ENCODE measurements at places on chromosomes 5 and 9.
A peak's percentile ranks its signal among the peaks of the same experiment; 100 is the strongest.

DNA sequence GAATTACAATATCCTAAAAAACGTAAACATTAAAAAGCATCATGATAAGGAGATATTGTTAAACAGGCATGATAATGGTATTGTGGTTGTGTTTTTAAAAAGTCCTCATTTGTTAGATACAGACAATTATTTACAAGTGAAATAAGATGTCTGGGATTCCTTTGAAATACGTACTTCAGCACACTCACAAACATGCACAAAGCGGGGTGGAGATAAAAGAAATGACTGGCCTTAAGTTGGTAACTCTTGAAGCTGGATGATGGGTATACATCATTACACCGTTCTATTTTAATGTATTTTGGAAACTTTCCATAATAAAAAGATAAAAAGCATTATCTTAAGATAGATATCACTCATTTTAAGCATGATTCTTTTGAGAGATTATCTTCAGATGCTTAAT lies 1.0 kb downstream of the FAM200C start:
- no peak for DNase-seq

GRCh38 chr9:117681888-117682287 lies 22.3 kb upstream of the TLR4 start:
- no peak for DNase-seq

DNA sequence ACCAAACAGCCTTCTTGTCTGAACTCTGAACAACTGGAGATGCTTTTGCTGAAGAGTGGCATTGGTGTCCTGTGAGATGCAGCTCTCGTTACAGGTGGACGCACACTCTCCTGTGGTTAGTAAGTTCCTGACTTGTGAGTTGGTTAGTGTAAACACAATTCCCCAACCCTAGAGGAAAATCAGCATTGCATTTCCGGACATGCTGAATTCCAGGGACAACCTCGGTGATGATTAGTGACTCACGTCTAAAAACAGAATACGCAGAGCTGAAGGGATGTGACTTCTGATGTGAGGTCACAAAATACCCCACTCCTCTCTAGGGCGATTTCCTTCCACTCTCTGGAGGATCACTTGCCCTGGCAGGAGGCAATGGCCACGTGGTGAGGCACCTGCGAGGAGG lies 5.0 kb downstream of the OR2V2 start:
- DNase-seq: no peak

DNA sequence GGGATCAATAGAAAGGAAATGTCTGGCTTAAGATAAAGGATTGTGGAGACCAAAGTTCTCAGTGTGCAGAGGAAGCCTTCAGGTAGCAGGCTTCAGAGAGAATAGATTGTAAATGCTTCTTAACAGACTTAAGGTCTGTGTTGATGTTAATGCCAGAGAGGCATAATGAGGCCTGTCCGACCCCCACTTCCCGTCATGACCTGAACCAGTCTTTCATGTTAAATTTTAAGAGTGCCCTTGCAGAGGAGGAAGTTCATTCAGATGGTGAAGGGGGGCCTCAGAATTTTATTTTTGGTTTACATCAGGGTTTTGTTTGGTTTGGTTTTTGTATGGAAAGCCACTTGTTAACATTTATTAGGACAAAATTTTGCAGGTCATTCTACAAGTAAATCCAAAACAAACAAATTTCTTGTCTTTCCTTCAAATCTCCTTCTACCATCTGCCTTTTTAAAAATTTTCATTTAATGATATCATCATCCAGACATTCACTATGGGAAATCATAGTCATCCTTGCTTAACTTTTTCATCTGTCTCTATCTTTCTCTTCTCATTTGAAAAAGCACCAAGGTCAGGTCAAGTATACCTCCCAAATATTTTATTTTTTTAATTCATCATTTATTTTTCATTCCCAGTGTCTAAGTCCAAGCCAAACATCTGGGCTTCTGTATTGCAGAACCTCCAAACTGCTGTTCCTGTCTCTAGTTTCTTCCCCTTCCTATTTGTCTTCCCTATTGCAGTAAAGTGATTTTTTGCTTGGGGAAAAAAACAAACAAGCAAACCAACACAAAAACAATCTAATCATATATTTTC lies 6.9 kb upstream of the ABCA1 start:
- no peak for DNase-seq

GRCh38 chr5:156378159-156378558 lies 51.2 kb downstream of the SGCD start:
- no peak for DNase-seq

- no peak for DNase-seq
Observed at GRCh38 chr9:16720386-16720785, 150.1 kb downstream of the BNC2 start.

- DNase-seq: peak; percentile 60
Observed at GRCh38 chr9:14306672-14307660, 7.0 kb downstream of the NFIB start.

DNA sequence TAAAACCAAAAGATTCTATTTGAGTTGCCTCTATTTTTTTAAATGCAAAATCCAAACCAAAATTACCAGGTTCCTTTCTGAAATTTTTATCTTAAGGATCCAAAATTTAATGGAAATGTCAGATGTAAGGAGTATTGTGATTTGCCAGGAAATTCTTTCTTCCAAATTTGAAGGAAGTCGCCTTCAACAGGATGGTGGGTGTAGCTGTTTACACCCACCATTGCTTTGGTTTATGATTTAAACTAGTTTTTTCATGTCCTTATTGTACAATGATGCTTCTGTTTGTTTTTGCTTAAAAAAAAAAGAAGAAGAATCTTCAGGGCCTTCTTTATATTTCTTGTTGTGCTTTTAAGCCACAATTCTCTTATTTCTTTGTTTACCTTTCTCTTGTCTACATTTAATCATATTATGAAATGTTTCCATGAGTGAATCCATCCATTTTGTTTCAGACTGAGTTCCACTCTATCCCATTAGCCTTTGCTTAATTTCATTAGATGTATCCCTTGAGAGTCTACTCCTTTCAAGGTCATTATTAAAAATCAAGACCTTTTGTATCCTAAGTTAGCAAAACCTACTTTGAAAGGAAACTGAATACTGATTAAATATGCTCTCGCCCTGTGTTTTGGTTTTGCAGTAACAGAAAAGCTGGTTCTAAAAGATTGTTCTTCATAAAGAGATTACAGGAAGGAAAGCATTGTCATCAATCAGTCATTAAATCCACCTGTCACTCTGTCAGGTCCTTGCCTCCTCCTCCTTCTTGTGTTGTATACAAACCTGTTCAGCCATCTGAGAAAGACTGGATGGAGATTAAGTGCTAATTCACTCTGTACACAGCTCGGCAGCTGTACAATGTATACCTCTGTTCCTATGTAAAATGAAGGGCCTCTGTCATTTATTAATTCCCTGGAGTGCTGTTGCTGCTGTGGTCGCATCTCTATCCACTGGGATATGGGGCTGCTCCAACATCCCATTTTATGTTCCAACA lies 45.5 kb upstream of the SLC2A8 start:
- DNase-seq: no peak

DNA sequence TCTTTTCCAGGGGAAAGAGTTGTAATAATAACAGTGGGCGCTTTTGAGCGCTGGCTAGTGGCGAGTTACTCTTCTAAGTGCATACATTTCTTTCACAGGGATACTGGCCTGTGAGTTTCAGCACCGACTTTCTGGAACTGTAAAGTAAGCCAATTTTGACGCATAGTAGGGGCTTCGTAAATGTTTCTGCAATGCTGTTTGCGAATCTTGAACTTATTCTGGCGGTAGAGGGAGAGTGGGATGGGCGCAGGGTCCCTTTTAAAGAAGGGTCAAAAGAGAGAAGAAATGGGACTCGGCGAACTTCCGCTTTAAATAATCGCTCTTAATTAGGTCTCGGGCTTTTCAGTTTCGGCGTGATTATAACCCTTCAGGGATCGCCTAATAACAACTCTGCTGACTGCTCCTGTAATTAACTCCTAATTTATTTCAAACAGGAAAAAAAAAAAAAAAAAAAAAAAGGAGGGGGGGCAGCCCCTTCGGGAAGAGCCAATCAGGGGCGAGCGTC lies 351 bp upstream of the MSX2 start:
- DNase-seq: no peak

- no peak for DNase-seq
Observed at GRCh38 chr5:140677947-140678346, 4.6 kb upstream of the DND1 start.

- DNase-seq: no peak
Observed at GRCh38 chr5:178328826-178329730, 96.5 kb upstream of the PHYKPL start.

GRCh38 chr9:117719161-117719920 lies 15.1 kb downstream of the TLR4 start:
- DNase-seq: no peak

- DNase-seq: no peak
Observed at GRCh38 chr5:32578764-32579163, 6.6 kb upstream of the SUB1 start.

DNA sequence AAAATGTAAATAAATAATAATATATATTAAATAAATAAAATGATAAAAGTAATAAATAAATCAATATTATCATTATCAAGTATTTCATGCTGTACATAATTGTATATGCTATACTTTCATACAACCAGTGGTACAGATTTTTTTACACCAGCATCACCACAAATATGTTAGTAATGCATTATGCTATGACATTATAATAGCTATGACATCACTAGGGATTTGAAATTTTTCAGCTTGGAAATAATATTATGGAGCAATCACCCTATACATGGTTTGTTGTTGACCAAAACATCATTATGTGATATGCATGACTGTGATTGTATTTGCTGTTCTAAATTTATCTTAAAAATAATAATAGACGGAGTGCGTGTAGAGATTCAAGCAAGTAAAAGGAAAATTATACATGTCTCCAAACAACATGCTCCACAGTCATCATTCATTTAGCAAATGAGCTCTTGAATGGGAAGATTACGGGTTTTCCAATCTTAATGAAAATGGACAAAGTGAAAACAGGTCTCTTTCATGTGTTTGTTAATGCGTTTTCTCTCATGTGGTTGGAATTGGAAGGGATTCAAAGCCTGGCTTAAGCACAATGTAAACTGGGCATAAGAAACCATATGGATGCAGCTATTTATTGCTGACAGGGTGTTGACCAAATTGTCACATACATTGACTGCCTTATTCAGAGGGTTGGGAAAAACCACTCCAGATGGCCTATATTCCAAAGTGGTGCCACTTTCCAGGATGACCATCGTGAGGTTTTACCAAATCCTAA lies 643.0 kb upstream of the RGMB start:
- DNase-seq: no peak

DNA sequence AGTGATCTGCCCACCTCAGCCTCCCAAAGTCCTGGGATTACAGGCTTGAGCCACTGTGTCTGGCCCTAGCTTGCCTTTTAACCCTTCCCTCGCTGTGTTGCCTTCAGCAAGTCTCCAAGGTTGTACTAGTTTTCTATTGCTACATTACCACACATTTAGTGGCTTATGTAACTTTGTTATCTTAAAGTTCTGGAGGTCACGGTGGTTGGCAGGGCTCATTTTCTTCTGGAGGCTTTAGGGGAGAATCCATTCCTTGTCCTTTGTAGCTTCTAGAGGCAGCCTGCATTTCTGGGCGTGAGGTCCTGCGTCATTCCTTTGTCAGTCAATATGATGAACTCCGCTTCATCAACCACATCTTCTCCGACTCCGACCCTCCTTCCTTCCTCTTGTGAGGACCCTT lies 2.9 kb upstream of the PRRC2B start:
- no peak for DNase-seq

DNA sequence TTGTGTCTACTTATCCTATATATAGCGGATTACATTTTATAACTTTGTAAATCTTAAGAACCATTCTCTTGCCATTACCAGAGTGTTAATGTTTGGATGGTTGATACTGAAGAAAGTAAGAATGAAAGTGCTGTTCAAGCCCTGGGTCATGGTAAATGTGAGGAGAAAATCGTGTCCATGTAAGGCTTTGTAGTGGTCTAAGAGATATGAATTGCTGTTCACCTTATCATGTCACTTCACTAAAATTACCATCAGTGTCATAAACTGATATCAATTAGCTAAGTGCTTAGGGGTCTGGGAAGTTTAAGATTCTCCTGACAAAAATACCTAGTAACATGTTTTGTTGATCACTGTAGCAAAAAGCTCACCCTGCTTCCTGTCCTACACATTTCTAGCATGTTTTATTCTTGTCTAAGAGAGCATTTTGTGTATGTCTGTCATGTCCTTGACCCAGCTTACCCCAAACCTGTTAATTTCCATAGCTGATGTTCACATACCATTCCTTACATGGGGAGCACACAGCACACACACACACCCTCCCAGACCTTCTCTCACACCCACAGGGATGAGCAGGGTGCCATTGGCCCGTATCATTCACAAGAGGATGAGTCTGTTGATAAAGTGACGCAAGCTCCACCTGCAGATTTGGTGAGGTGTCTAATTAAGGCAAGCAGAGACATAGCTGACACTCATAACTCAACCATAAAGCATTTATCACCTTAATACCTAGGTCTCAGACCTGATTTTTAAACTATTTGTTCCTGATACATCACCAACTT lies 125.1 kb upstream of the PAM start:
- DNase-seq: no peak

DNA sequence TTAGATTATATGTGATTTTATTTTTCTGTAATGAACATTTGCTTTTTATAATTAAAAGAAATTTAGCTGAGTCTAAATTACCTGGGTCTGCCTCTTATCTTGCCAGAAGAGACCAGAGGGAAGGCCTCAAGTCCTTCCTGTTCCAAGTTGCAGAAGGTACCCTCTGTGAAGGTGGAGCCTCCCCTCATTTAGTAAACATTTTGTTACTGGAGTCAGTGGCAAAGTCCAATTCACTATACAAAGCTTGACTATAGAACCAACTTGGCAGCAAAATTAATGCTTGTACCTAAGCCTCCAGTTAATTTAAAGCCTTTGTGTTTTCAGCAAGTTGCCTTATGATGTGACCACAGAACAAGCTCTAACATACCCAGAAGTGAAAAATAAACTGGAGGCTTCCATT lies 42.8 kb upstream of the F2R start:
- no peak for DNase-seq

DNA sequence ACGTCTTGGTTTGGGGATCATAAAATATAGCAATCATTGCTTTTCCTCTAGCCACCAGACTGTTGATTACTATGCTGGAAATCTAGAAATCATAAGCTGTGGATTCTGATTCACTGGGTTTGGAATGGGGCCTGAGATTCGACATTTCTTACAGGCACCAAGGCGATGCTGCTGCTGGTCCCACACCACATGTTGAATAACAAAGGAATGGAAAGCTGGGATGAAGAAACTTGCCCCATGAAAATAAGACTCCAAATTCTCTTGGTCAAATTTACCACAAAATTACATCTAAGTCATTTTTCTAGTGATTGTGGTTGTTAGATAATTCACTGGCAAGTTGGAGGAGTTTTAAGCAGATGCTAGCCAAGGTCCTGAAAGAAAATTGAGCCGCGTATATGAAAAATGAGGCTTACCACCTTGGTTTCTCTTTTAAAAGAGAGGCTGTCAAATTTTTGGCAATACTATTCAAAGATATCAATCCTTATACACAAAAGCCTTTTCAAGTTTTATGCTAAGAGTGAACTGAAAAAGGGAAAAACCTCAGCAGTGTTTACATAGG lies 23.0 kb upstream of the MEIKIN start:
- DNase-seq: no peak

GRCh38 chr9:93198117-93198837 lies 14.3 kb downstream of the WNK2 start:
- DNase-seq: no peak

- no peak for DNase-seq
Observed at GRCh38 chr5:108420158-108420557, 38.3 kb upstream of the FBXL17 start.

GRCh38 chr9:124298646-124299235 lies 41.0 kb downstream of the NEK6 start:
- DNase-seq: no peak

All from globus pallidus (tissue), 1 donor.